ENCODE measurements at places on chromosomes 6 and 20. TPM values are rescaled to one million over a fixed set of nuclear protein-coding genes. Genes with fewer than 3 reads are reported as not detected.

CEP43 gene
- 78.0 TPM for total RNA-seq

ECT2L gene
- not detected for total RNA-seq

SLC17A1 gene
- not detected for total RNA-seq

IER3 gene
- total RNA-seq = 7.1 TPM

ISM1 gene
- total RNA-seq = 0.06 TPM

DNA sequence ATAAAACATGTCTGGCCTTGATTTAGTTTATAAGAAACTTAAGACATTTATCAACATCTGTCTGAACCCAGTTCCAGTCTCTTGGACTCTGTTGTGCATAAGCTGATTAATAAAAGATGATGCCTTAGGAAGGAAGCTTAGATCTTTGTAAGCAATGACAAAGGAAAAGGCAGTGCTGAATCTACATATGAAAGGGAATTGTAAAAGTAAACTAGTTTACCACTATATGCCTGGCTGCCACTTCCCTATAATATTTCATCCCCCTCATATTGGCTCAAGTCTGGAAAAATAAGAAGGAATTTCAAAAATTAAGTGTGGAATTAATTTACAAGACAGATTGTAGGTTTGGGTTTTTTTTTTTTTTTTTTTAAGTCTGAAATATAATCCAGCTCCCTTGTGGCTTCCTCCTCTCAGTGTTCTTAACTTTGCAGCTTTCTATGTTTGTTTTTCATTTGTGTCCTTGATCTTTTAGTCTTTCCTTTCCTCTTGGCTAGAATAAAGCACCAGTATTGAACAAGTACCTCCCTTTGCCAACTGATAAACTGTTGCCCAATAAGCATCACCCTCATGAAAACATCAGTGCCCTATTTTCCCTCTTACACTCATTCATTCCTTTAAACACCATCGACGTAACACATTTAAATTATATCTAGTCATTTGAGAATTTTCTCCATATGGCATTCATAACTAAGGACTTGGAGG is 146.7 kb upstream of the TBX18 start:
- H3K27me3 ChIP-seq = no peaks in the 10 kb centered on the region
- no peak for DNase-seq
- no peak overlapping the region for H3K4me3 ChIP-seq
- no peak overlapping the region for H3K27ac ChIP-seq
- no peaks in the 10 kb centered on the region for H3K4me1 ChIP-seq

GRCh38 chr6:113414511-113414910 is 442.6 kb upstream of the MARCKS start:
- H3K36me3 ChIP-seq = no peaks in the 10 kb centered on the region
- H3K27me3 ChIP-seq = no peaks in the 10 kb centered on the region
- no peak overlapping the region for H3K4me3 ChIP-seq
- no peaks in the 10 kb centered on the region for H3K4me1 ChIP-seq
- H3K27ac ChIP-seq = no peak overlapping the region

- DNase-seq = no peak
- H3K27ac ChIP-seq = no peak overlapping the region
- no peaks in the 10 kb centered on the region for H3K27me3 ChIP-seq
- H3K36me3 ChIP-seq = no peaks in the 10 kb centered on the region
- H3K4me1 ChIP-seq = peaks cover 19% of the 10 kb centered on the region
Measured at GRCh38 chr20:17833036-17833674, 133.4 kb downstream of the BANF2 start.

- H3K4me3 ChIP-seq = no peak overlapping the region
- DNase-seq = no peak
- peaks cover 10% of the 10 kb centered on the region for H3K4me1 ChIP-seq
- no peak overlapping the region for H3K27ac ChIP-seq
- no peaks in the 10 kb centered on the region for H3K36me3 ChIP-seq
- no peaks in the 10 kb centered on the region for H3K27me3 ChIP-seq
Measured at GRCh38 chr6:38427492-38428210, 212.1 kb downstream of the BTBD9 start.

- no peak overlapping the region for H3K27ac ChIP-seq
- no peak for DNase-seq
- no peaks in the 10 kb centered on the region for H3K27me3 ChIP-seq
- H3K4me1 ChIP-seq = peaks cover 21% of the 10 kb centered on the region
Measured at GRCh38 chr6:110329348-110329713, 28.8 kb downstream of the METTL24 start.

DNA sequence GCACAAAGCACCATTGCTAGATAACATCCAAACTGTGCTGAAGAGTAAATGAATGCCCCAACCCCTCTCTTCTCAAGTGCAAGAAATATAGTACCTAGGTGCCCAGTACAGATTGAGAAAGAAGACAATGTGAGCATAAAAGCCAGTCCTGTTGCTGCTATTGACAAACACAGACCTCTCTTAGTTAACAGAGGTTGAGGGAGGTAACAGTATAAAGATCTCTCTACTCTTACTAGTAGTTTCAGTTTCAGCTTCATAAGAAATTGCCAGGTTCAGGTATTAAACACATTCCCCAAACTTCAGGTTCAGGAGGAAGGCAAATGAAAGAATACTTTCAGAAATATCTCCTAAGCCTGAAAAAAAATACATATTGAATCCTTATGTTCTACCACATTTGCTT is 31.4 kb downstream of the TBC1D32 start:
- H3K36me3 ChIP-seq = no peaks in the 10 kb centered on the region
- DNase-seq = no peak
- H3K4me1 ChIP-seq = no peaks in the 10 kb centered on the region
- no peak overlapping the region for H3K27ac ChIP-seq
- H3K4me3 ChIP-seq = no peak overlapping the region

GRCh38 chr6:130912434-130912833 is 85.2 kb downstream of the SMLR1 start:
- no peak for DNase-seq
- no peaks in the 10 kb centered on the region for H3K27me3 ChIP-seq
- no peaks in the 10 kb centered on the region for H3K36me3 ChIP-seq
- H3K4me1 ChIP-seq = peaks cover 8% of the 10 kb centered on the region
- H3K4me3 ChIP-seq = no peak overlapping the region

- H3K4me3 ChIP-seq = peak overlapping the region; percentile 33
Measured at GRCh38 chr20:3092611-3093379, 8.3 kb upstream of the AVP start.

GRCh38 chr6:44176762-44177509 is 18.3 kb downstream of the CAPN11 start:
- no peak overlapping the region for H3K4me3 ChIP-seq
- DNase-seq = no peak
- H3K27me3 ChIP-seq = no peaks in the 10 kb centered on the region
- H3K36me3 ChIP-seq = no peaks in the 10 kb centered on the region

DNA sequence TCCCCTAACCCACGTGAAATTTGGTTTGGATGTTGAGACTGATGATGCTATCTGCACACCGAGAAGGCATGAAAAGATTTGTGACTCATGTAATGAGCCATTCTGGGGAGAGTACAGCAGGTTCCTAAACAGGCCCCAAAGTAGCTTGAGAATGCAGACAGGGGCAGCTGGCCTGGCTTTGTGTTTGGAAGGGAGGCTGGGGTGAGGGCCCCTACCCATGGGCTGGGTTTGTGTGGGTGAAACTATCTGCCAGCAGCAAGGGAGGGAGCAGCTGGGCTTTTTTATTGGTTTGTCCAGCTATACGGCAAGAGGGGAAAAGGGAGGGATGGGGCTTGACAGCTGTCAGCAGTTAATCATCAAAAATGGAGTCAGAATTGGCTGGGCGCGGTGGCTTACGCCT is 87.0 kb upstream of the RNF24 start:
- H3K4me1 ChIP-seq = no peaks in the 10 kb centered on the region
- H3K36me3 ChIP-seq = no peaks in the 10 kb centered on the region
- no peak overlapping the region for H3K27ac ChIP-seq
- H3K4me3 ChIP-seq = no peak overlapping the region

GRCh38 chr6:148790817-148791216 is 44.0 kb downstream of the UST start:
- DNase-seq = no peak
- no peaks in the 10 kb centered on the region for H3K4me1 ChIP-seq
- H3K4me3 ChIP-seq = no peak overlapping the region
- no peaks in the 10 kb centered on the region for H3K27me3 ChIP-seq
- H3K36me3 ChIP-seq = no peaks in the 10 kb centered on the region

- no peaks in the 10 kb centered on the region for H3K27me3 ChIP-seq
- H3K36me3 ChIP-seq = no peaks in the 10 kb centered on the region
- no peaks in the 10 kb centered on the region for H3K4me1 ChIP-seq
- no peak overlapping the region for H3K27ac ChIP-seq
- no peak overlapping the region for H3K4me3 ChIP-seq
Measured at GRCh38 chr6:150179030-150179429, 36.2 kb downstream of the PPP1R14C start.

- DNase-seq = no peak
- H3K27ac ChIP-seq = no peak overlapping the region
- H3K27me3 ChIP-seq = no peaks in the 10 kb centered on the region
- no peaks in the 10 kb centered on the region for H3K36me3 ChIP-seq
Measured at GRCh38 chr6:55046869-55047422, 127.4 kb upstream of the HCRTR2 start.

DNA sequence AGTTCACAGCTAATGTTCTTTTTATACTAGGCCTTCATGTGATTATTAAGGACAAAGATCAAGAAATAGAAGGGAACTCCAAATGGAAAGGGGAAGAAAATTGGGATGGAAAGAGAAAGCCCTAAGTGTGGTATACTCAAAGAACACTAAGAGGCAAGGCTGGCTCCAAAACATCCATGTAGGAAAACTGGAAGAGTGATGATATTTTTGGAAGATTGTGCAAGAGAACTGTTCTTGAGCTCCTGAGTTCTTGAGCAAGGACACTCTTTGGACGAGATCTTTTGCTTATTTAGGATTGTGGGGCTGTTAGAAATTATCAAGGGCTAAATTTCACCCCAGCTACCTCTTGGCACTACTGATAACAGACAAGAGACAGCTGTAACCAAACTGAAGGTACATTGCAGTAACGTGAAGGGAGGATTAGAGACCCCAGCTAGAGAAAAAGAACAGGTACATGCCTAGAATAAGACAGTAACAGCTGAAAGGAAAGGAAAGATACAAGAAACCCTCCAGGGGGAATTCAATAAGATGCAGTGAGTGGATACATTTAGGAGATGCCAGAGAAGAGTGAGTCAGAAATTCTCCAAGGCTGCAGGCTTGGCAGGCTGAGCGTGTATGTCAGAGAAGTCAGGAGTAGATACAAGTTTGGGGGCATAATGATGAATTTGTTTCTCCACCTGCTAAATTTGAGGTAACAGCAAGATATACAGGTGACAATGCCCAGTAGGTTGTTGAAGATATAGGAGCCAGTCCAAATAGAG is 69.7 kb downstream of the CBLN4 start:
- H3K4me1 ChIP-seq = no peaks in the 10 kb centered on the region
- no peak overlapping the region for H3K4me3 ChIP-seq
- H3K27ac ChIP-seq = no peak overlapping the region
- DNase-seq = no peak
- H3K36me3 ChIP-seq = no peaks in the 10 kb centered on the region
- H3K27me3 ChIP-seq = no peaks in the 10 kb centered on the region

- H3K4me1 ChIP-seq = peaks cover 17% of the 10 kb centered on the region
- H3K27ac ChIP-seq = no peak overlapping the region
- no peaks in the 10 kb centered on the region for H3K36me3 ChIP-seq
- DNase-seq = no peak
Measured at GRCh38 chr6:34950849-34951248, 61.8 kb downstream of the ANKS1A start.

GRCh38 chr20:5766085-5766764 is 16.0 kb downstream of the SHLD1 start:
- no peaks in the 10 kb centered on the region for H3K36me3 ChIP-seq
- H3K4me3 ChIP-seq = no peak overlapping the region
- no peaks in the 10 kb centered on the region for H3K4me1 ChIP-seq
- H3K27ac ChIP-seq = no peak overlapping the region
- DNase-seq = no peak
- H3K27me3 ChIP-seq = no peaks in the 10 kb centered on the region
